ENCODE measurements at places on chromosomes 1 and 21. TPM values are rescaled to one million over a fixed set of nuclear protein-coding genes. Genes with fewer than 3 reads are reported as not detected.

Gene DNM3
- 4.4 TPM for total RNA-seq

Gene TCHHL1
- total RNA-seq: not detected

Gene STYXL2
- total RNA-seq: 0.20 TPM

Gene TSPEAR
- total RNA-seq: not detected

DNA sequence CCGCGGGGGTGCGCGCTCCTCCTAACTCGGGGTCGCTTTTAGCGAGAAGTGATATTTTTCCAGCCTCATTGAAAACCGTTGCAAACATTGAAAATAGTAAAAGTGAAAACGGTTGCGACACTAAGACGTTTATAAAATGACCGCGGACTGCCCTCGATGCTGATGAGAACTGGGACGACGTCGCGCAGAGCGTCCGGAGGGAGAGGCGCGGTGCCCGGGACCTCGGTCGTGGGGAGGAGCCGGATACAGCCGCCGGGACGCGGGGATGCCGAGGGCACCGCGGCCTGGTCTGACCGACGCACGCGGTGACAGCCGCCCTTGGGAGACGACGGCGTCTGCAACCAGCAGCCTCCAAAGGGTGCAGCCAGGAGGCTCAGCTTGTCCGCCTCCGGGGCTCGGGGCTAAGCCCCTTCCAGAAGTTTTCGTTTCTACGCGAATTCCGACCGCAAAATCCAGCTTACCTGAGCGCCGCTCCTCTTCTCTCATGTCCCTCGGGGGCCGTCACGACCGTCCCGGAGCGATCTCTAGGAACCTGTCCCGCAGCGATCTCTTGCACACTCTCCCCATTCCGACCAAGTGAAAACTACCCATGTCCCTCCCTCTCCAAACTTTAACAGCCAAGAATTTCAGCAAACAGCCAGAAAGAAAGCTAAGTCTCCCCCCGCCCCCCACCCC is 144.4 kb upstream of the ETS2 start:
- H3K36me3 ChIP-seq: no peaks in the 10 kb centered on the region
- H3K27me3 ChIP-seq: no peaks in the 10 kb centered on the region
- peak overlapping the region; percentile 44 for H3K4me3 ChIP-seq
- H3K27ac ChIP-seq: peak overlapping the region; percentile 17

GRCh38 chr1:202081992-202082391 is 40.7 kb upstream of the GPR37L1 start:
- no peak overlapping the region for H3K4me3 ChIP-seq
- H3K27me3 ChIP-seq: no peaks in the 10 kb centered on the region
- no peak for DNase-seq
- H3K4me1 ChIP-seq: no peaks in the 10 kb centered on the region
- H3K27ac ChIP-seq: no peak overlapping the region
- no peaks in the 10 kb centered on the region for H3K36me3 ChIP-seq

DNA sequence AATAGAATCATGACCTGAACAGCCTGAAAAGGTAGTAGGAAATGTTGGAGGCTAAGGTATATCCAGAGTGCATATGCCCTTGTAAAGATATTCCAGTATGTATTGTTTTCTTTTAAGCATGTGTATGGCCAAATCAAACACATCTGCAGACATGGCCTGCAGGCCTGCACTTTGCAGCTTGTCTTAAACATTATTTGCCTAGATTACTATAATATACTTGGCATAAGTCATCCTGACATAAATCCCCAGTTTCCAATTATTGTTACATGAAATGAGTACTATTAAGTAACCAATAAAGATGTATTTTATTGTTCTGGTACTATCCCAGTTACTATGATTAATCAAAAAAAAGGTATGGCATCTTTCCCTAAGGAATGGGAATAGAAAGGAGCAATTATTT is 169.1 kb upstream of the PTBP2 start:
- H3K27ac ChIP-seq: no peak overlapping the region
- H3K4me1 ChIP-seq: no peaks in the 10 kb centered on the region
- no peak for DNase-seq
- H3K27me3 ChIP-seq: no peaks in the 10 kb centered on the region

Data from ovary (tissue), 10 donors.